ENCODE measurements at places on chromosomes 12 and 14.
A peak's percentile ranks its signal among the peaks of the same experiment; 100 is the strongest.

- DNase-seq = no peak
Observed at GRCh38 chr12:121976950-121977349, 44.7 kb upstream of the BCL7A start.

GRCh38 chr12:42017051-42017450, 127.6 kb downstream of the GXYLT1 start:
- DNase-seq = no peak

- no peak for DNase-seq
Observed at GRCh38 chr14:57091030-57091608, 177.6 kb downstream of the EXOC5 start.

DNA sequence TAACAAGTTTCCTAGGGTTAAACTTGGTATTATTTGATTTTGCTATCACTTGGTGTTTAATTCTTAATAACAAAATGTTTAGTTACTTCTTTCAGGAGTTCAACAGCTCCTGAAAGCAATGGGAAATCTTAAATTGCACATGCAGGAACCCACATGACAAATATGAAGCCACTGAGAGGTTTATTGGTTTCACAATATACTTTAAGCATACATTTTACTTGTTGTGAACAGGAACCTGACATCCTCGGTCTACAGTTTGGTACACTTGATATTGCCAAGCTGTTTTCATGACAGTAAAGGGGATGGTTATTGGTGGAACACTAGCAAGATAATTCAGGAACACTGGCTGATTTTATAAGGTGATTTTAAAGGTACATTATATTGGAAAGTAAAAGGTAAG, 46.2 kb downstream of the SLC38A1 start:
- DNase-seq = no peak

- no peak for DNase-seq
Observed at GRCh38 chr12:109671502-109671901, 42.1 kb upstream of the FAM222A start.

DNA sequence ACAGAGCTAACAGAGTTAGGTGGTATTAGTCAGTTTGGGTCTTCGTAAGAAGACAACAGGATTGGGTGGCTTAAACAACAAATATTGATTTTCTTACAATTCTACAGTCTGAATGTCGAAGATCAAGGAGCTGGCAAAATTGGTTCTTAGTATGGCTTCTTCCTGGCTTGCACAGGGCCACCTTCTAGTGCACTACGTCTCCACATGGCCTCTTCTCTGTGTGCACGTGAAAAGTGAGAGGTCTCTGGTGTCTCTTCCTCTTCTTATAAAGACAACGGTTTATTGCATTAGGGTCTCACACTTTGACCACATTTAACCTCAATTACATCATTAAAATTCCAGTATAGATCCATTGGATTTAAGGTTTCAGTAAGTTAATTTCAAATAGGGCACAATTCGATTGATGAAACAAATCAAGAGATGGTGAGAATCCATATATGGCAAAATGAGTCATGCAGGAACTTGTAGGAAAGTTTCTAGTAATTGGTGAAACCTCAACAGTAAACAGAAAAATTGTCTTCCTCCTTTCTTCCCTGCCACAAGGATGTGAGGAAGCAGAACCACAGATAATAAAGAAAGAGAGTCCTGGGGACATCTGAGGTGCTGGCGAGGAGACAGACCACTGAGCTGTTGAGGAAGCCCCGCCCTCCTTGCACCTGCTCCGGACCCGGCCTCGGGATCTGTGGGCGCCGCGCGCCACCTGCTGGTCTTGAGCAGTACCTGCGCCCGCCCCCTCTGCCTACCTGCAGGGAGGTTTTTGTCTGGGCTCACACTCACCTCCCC, 846.7 kb downstream of the TMEM121 start:
- peak; percentile 60 for DNase-seq

- DNase-seq = no peak
Observed at GRCh38 chr12:60415351-60415750, 819.5 kb downstream of the SLC16A7 start.

GRCh38 chr12:62409068-62409467, 57.6 kb upstream of the MON2 start:
- no peak for DNase-seq

GRCh38 chr12:51012570-51013236, 13.5 kb downstream of the SLC11A2 start:
- DNase-seq = no peak

DNA sequence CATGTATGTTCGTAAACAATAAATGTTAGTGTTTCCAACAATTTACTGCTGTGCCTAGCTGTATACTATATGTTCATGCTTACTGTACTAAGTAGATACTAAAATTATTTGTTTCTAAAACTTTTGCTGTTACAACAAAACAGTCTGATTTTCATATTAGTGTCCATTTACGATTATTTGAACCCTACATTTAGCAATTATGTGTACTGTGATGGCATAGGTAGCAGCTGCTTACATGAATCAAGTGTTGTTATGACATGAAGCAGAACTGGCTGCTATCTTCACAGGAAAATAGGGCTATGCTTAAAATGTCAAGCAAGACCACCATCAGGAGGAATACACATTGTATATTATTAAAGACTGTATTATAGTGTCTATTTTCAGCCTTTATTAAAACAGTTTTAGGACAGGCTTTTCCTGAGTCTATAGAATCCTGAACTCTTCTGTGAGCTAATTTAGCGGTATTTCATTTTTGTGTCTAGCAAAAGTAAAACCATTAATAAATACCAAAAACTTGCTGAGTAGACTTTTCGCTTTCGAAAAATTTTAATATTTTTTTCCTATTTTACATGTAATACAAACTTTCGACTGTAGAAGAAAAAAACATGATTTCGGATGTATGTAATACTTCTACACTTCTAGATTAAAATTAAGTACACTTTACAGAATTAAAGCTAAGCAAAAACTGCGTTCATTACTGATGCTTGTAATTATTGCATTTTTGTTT, 1.1 kb upstream of the WDR89 start:
- DNase-seq = no peak

DNA sequence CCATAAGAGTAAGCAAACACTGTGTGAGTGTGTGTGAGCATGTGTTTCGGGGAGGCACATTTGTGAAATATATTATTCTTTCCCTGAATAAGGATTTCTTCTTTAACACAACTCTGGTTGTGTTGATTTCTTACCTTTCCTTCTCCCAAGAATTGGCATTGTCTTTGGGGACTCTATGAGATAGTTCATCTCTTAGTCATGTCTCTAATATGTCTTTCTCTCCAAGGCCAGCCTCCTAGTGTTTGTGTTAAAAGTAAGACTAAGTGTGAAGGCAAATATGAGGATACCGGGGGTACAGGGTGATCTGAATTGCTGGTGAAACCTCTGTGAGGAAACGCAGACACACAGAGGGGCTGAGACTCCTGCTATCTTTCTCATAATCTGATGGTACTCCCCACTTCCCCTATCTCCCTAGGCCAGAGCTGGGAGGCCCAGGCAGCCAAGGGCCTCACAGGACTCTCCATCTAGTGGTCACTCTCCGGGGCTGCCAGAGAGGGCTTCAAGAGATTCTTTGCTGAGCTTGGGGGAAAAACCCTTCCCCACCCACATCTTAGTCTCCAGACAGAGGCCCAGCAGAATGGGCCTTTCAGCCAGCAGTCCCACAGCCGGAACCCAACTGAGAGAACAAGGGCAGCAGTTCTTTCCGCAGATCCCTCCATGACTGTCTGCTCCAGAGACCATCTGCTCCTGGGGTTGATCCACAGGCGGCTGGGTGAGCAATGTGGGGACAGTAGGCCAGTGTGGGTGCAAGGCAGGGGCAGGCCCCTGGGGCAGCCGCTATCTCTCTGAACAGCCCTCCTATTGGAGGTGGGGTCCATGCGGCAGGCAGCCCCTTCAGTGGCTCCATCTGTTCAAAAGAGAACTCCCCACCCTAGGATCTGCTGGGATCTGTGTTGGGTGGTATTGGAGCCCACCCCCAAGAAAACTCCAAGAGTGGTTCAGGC, 5.8 kb upstream of the HOXC12 start:
- no peak for DNase-seq
